ELF-1 (cell line): ENCODE measurements at places on chromosomes 16 and 17.
A peak's percentile ranks its signal among the peaks of the same experiment; 100 is the strongest.

DNA sequence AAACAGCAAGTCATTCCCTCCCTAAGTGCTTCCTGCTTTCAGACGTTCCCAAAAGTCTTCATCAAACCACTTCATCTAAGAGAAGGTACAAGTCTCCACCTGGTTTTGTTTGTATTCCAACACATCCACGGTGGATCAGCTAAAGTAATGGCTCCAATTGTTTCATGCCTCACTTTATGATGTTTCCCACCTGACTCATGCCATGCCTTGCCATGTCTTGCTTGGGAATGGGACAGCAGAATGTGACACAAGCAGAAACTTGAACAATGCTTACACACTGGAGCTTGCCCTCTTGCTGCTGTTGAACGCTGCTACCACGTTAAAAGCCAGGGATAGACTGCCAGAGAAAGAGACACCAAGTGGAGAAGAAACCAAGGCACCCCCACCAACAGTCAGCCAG, 43.8 kb downstream of the MYH10 start:
- DNase-seq: no peak

DNA sequence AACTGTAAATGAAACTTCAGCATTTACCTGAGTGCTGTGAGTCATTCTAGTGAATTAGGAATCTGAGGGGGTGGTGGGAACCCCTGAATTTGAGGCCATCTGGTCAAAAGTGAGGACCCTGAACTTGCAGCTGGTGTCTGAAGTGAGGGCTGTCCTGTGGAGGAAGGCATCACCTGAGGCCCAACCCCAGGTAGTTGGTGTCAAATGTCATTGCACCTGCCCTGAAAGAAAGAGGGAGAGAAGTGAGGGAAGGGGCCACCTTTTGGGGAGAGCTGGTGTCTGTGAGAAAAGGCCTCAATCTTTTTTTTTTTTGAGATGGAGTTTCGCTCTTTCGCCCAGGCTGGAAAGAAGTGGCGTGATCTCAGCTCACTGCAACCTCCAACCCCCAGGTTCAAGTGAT, 12.5 kb upstream of the PRPSAP1 start:
- no peak for DNase-seq

DNA sequence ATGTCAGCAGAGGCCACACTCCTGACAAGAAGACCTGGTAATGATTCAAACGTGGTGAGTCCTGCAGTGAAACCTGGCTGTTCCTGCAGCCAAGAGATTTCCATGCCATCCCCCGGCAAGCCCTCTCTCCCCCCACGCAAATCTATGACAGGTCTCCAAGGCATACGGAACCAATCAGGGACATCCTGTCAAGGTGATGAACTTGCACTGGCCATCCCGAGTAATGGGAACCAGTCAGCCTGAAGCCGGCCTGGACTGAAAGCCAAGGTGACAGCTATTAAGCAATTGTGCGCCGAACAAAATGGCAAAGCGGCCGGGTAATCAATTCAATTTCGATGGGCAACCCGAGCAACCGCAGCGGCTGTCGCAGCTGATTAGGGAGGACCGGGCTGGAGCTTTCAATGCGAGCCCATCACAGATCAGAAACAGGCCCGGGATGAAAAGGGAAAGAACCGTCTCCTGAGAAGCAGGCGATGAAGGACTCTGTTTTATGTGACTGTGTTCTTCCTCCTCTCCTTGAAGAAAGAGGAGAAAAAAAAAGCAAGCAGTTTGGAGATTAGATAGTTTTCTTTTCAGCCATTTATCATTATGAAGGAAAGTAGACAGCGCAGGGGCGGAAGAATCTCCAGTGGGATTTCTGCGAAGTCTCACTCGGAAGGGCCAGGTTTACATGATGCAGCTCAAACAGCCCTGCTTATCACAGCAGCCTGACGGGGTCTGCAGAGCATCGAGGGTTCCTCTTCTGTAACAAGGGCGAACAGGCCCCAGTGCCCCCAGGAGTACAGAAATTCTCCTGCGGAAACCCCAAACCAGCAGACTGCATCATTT, 35.2 kb downstream of the TBX4 start:
- DNase-seq: peak; percentile 35

DNA sequence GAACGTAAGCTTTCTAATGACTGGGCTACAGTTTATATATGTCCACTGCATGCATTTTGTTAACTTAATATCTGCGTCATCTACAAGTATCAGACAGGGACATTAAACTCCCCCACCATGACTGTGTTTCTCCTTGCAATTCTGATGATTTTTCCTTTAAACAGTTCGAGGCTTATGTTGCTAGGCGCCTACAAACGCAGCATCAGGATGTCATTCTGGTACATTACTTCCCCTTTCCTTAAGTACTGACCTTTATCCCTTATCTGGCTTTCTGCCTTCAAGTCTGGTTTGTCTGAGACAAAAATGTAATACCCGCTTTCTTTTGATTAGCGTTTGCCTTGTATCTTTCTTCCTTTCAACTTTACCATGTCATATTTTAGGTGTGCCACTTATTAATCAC, 362.4 kb downstream of the SLC39A11 start:
- no peak for DNase-seq

DNA sequence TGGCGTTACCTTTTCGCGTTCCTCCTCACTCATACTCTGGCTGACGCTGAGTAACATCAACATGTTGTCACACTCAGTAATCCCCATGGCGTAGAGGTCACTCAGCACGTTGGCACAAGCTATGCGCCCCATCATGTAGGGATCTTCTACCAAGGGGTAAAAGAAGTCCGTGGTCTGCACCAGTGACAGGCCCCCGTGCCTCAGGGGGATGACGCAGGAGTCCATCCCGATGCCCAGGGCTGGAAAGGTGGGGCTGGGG, 596 bp downstream of the SEPHS2 start:
- no peak for DNase-seq

DNA sequence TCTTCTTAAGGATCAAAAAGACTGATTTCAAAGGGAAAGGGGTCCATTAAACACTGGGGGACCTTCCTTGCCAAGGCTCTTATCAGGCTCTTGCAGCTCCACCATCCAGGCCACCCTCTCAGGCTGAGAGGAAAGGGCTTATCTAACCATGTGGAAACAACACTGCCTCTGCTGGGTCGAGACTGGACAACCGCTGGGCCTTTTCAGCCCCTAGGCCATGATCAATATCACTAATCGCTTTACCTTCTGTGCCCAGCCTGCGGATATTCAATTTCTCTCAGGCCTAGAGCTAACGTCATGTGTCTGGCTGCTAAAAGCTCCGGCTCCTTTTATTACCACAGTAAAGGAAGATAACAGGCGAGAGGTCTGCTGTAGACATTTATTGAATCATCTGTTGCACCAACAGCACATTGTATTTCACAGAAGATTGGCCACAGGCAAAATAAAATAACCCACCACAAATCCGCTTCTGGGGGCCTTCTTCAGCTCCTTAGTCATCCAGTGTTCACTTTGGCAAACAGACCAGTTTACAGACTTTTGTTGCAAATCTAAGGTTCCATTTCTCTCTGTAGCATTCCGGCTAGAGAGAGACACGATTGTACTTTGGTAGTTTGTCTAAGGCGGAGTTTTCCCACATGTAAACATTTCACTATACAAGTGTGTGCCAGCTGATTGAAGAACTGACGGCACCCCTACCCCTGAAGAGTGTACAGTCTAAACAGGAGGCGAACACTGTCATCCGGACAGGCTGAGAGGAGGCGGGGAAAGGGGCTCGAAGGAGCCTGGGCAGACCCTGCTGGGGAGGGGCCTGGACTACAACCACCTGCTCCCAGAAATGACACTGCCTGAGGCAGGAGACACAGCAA, 13.9 kb downstream of the CYB561 start:
- peak; percentile 79 for DNase-seq

DNA sequence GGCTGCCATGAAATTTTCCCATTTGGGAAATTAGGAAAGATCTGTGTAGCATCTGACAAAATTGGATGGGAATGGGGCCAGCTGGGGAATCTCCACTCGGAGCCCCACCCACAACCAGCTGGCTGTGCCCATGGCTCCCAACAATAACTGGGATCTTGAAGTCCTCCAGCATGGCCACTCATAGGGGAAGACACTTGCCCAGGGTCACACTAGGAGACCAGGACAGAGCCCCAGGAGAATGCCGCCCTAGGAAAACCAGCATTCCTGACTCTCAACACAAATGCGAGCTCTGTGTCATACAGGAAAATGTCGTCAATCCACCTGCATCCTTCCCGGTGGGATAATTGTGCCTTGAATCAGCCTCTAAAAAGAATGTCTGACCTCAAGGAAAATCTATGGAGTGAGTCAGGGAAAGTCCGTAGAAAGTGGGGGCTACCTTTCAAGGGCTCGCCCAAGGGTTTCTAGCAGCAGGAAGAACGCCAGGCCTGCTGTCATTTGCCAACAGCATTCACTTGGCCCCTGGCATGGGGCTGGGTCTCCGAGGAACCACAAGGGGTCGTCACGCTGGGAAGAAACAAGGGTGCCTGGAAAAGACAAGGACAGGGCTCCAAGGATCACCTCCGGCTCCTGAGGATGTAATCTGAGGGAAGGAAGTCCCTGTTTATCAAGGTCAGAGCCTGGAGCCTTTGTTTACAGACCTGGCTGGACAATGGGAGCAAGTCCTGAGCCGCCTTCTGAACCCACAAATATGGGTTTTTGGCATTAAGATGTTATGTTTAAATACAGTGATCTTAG, 15.9 kb downstream of the CDH5 start:
- DNase-seq: peak; percentile 86

GRCh38 chr17:75572713-75573539, 14.7 kb upstream of the MYO15B start:
- DNase-seq: no peak

GRCh38 chr17:9598661-9599060, 22.2 kb downstream of the CFAP52 start:
- DNase-seq: no peak

GRCh38 chr17:64176556-64176955, 46.6 kb upstream of the ERN1 start:
- no peak for DNase-seq

- DNase-seq: peak; percentile 71
Measured at GRCh38 chr16:54651440-54652195, 279.0 kb upstream of the IRX5 start.

- DNase-seq: no peak
Measured at GRCh38 chr17:34847938-34848337, 113.3 kb downstream of the CCT6B start.

GRCh38 chr17:69335058-69335457, 8.1 kb upstream of the ABCA5 start:
- no peak for DNase-seq
